ENCODE measurements at places on chromosomes 2 and 18. TPM values are rescaled to one million over a fixed set of nuclear protein-coding genes. Genes with fewer than 3 reads are reported as not detected.

DNA sequence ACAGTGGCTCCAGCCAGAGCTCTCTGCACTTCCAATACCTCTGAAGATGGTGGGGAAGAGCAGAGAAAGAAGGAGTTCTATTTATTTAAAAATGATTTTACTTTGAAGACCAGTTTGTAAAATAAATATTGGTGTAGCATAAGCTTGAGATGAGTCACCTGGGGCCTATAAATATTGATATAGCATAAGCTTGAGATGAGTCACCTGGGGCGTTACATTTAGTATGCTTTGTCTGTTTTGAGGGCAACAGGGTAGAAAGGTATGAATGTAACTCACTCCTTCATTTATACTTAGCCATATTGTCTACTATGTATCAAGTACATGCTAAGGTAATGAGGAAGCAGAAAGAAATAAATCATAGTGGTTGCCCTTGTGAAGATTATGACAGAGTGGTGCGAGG lies 7.7 kb upstream of the SULT1C4 start:
- no peaks in the 10 kb centered on the region for H3K36me3 ChIP-seq
- peaks cover 13% of the 10 kb centered on the region for H3K4me1 ChIP-seq
- no peak overlapping the region for H3K27ac ChIP-seq
- H3K4me3 ChIP-seq = no peak overlapping the region
- no peak for DNase-seq
- no peaks in the 10 kb centered on the region for H3K27me3 ChIP-seq

GRCh38 chr2:191382801-191383200 lies 137.6 kb downstream of the MYO1B start:
- H3K27me3 ChIP-seq = no peaks in the 10 kb centered on the region
- no peaks in the 10 kb centered on the region for H3K4me1 ChIP-seq
- peaks cover 21% of the 10 kb centered on the region for H3K36me3 ChIP-seq

- no peak overlapping the region for H3K27ac ChIP-seq
- H3K4me3 ChIP-seq = no peak overlapping the region
- no peaks in the 10 kb centered on the region for H3K27me3 ChIP-seq
- DNase-seq = no peak
These were observed 48.3 kb upstream of the CAVIN2 start for GRCh38 chr2:191895195-191895594.

Gene CTAGE1
- not detected for total RNA-seq

DNA sequence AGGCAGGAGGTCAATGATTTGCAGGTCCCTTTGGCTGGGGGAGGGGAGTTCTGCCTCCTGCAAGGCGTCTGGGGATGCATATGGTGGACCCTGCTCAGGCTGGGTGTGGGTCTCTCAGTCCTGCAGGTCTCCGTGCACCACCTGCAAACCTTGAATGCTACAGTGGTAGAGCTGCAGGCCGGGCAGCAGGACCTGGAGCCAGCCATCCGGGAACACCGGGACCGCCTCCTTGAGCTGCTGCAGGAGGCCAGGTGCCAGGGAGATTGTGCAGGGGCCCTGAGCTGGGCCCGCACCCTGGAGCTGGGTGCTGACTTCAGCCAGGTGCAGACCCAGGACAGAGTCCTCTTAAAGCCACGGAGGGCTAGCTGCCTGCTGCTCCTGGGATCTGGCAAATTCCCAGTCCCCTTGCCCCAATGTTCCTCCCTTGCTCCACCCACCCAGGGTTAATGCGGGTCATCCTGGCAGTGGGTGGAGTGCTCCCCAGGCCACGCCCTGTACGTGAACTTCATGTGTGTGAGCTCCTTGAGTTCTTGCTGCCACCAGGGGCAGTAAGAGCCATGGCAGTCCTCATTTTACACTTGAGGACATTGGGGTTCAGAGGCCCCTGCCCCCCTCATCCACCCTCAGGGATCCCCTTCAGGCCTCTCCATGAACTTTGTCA lies 3.1 kb downstream of the PROM2 start:
- peak; percentile 65 for DNase-seq
- H3K4me3 ChIP-seq = no peak overlapping the region
- H3K4me1 ChIP-seq = peaks cover 8% of the 10 kb centered on the region
- no peak overlapping the region for H3K27ac ChIP-seq

GRCh38 chr18:5527603-5528002 lies 16.2 kb downstream of the EPB41L3 start:
- no peaks in the 10 kb centered on the region for H3K36me3 ChIP-seq
- no peak overlapping the region for H3K4me3 ChIP-seq

- no peak overlapping the region for H3K4me3 ChIP-seq
- H3K27me3 ChIP-seq = no peaks in the 10 kb centered on the region
- DNase-seq = no peak
- H3K27ac ChIP-seq = no peak overlapping the region
- no peaks in the 10 kb centered on the region for H3K4me1 ChIP-seq
These were observed 121.9 kb downstream of the MCFD2 start for GRCh38 chr2:46793423-46794416.

Gene C2orf76
- total RNA-seq = 5.8 TPM

Gene DUSP19
- 0.97 TPM for total RNA-seq

DNA sequence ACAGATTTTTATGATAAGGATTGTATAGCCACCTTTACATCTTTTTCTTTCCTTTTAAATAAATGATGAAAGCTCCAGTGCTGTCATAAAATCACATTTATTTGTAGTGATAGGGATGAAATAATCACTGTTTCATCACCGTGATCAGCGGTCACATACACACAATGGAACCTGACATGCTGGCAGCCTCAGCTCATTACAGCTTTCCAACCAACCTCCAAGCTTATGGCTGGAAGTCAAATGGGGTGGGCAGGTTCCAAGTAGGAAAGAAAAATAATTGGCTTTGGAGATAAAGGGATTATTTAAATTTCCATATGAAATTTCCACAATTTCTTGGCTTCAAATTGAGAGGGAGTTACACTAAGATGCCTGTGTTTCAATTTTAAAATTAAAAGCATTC lies 251.3 kb downstream of the PLCL1 start:
- DNase-seq = no peak
- no peaks in the 10 kb centered on the region for H3K36me3 ChIP-seq
- H3K27ac ChIP-seq = no peak overlapping the region

DNA sequence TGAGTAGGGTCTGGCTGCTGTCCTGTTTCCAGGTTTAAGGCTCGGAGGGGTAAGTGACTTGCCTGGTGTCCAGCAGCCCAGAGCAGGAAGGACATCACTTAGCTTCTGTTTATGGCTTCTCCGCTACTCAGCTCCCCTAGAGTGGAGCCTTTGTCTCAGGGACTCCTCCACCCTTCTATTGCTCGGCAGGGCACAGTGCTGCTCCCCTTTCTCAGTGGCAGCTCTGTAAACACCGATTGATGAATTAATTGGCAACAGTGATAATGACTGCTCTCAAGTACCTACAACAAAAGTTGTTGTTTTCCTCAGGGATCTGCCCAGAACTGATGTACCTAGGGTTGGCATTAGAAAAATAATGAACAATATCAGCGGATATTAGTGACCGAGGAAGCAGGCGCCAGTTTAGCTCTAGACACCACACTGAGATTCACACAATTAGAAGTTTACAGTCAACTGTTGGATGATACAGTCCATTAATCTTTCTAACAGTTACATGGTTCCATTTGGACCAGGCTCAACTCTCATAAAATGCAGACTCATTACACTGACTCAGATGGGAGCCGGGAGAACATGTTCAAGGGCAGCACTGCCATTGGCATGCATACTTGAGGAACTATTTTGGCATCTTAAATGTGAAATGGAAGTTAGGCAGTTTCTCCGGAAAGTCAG lies 265.7 kb downstream of the MTX2 start:
- no peak overlapping the region for H3K27ac ChIP-seq
- no peaks in the 10 kb centered on the region for H3K4me1 ChIP-seq
- no peak for DNase-seq
- H3K27me3 ChIP-seq = no peaks in the 10 kb centered on the region

DNA sequence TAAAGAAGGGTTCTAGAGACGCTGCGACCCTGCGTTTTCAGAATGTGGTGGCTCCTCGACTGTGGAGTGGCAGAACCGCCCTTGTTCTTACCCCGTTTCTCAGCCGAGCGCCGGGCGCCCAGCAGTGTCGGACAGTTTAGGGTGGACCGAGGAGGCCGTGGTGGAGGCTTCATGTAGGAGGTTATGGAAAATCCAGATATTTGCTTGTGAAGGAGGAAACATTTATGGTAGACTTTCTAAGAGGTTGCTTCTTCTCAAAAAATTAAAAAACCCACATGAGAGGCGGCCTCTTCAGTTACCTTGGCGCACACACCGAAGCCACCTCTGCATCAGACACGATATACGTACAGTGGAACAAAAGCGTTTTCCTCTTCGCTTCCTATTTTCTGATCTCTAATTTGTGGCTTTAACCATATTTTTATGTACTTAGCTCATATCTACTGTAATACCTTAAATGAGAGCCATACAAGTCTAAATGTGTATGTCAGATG lies 120.8 kb downstream of the NFATC1 start:
- DNase-seq = no peak
- H3K4me1 ChIP-seq = no peaks in the 10 kb centered on the region
- no peak overlapping the region for H3K4me3 ChIP-seq
- no peak overlapping the region for H3K27ac ChIP-seq

GRCh38 chr2:199207011-199207410 lies 250.7 kb downstream of the SATB2 start:
- no peak overlapping the region for H3K27ac ChIP-seq
- DNase-seq = no peak
- no peaks in the 10 kb centered on the region for H3K27me3 ChIP-seq
- no peaks in the 10 kb centered on the region for H3K36me3 ChIP-seq
- no peaks in the 10 kb centered on the region for H3K4me1 ChIP-seq
- H3K4me3 ChIP-seq = no peak overlapping the region

Gene C2orf80
- not detected for total RNA-seq

- H3K4me1 ChIP-seq = peaks cover 13% of the 10 kb centered on the region
- peak within 1 kb of the TSS; percentile 65 for H3K4me3 ChIP-seq
- no peak within 1 kb of the TSS for H3K27ac ChIP-seq
- DNase-seq = peak; percentile 55
- H3K36me3 ChIP-seq = no peaks in the 10 kb centered on the region
- H3K27me3 ChIP-seq = peaks cover 31% of the 10 kb centered on the region
These were observed at the start of gene VAMP5 for GRCh38 chr2:85584354-85584856. TSS of gene VAMP5 (plus strand) at chr2:85584431. CDS start at chr2:85584491, 60 bp downstream.

Gene ITGB1BP1
- total RNA-seq = 29.1 TPM

Gene RAB6C
- not detected for total RNA-seq

GRCh38 chr2:71690876-71691475 lies 237.6 kb downstream of the DYSF start:
- DNase-seq = no peak
- H3K36me3 ChIP-seq = no peaks in the 10 kb centered on the region
- H3K4me3 ChIP-seq = no peak overlapping the region

DNA sequence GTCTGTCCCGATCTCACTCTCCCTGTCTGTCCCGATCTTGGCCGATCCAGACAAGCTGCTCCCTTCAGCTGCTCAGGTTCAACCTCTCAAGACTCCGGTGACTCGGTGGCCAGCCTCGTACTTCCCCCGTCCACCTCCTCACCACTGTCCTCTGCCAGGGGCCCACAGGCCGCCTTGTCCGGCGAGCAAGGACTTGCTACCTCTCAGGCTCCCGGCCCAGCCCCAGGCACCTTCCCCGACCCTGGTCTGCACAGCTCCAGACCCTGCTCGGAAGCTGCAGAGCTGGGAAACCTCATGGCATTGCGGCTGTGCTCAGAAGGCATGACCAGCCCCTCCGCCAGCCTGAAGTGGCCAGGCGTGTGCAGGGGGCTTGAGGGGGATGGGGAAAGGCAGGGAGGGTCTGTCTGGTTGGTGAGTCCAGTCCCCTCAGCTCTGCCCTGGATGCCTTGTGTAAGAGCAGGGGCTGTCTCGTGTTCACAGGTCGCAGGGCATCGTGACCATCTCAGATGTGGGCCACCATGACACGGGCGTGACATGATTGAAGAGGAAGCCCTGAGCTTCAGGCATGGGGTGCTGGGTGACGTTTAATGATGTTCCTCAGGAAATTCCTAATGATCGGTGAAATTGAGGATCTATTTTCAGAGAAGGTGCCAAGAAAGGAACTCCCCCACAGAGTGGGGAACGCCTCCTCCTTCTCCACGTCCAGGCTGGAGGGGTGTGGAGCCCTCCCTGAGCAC lies 121.2 kb upstream of the CTDP1 start:
- no peaks in the 10 kb centered on the region for H3K27me3 ChIP-seq
- no peak for DNase-seq
- H3K27ac ChIP-seq = no peak overlapping the region
- H3K36me3 ChIP-seq = no peaks in the 10 kb centered on the region

GRCh38 chr2:152781175-152781574 lies 62.8 kb downstream of the ARL6IP6 start:
- H3K4me1 ChIP-seq = no peaks in the 10 kb centered on the region
- no peak overlapping the region for H3K27ac ChIP-seq
- H3K36me3 ChIP-seq = no peaks in the 10 kb centered on the region
- no peak overlapping the region for H3K4me3 ChIP-seq
- DNase-seq = no peak
- no peaks in the 10 kb centered on the region for H3K27me3 ChIP-seq

DNA sequence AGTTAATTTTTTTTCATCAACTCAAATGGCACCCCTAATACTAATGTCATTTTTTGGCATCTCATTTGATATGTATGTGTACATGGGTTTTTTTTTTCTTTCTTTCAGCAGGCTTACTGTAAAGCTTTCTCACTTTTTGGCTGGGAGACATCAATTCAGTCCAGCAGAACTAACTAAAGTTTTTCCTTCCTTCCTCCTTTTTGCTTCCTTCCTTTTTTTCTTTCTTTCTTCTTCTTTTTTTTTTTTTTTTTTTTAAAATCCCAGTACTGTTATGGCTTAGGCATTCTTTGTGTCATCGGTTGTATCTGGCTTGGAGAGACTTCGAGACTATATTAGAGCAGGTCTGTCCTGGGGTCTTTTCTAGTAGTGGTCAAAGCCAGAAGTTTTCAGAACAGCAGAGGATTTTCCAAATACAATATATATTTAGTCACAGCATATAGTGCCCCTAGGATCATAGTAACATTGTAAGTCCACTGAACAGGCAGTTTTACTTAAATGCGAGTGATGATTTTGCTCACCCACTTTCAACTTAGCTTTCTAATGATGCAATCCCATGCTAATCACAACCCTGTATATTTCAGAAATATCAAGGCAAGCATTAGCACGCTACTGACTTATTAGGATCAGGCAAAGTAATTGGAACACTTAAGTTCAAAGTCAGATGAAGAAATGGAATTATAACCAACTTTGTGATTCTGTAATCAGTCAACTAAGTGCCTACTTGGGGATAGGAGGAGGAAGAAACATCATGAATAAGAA lies 4.0 kb downstream of the KLHL29 start:
- peaks cover 14% of the 10 kb centered on the region for H3K4me1 ChIP-seq
- H3K27ac ChIP-seq = no peak overlapping the region
- no peak for DNase-seq
- H3K36me3 ChIP-seq = no peaks in the 10 kb centered on the region
- no peak overlapping the region for H3K4me3 ChIP-seq

Gene HOXD8
- total RNA-seq = not detected

Gene MC2R
- not detected for total RNA-seq

Gene TM4SF20
- not detected for total RNA-seq

- H3K36me3 ChIP-seq = no peaks in the 10 kb centered on the region
- no peak overlapping the region for H3K27ac ChIP-seq
- DNase-seq = peak; percentile 24
- H3K4me1 ChIP-seq = peaks cover 35% of the 10 kb centered on the region
These were observed 6.5 kb downstream of the IGFBP5 start for GRCh38 chr2:216688731-216689340.

- peak; percentile 82 for DNase-seq
- H3K4me3 ChIP-seq = no peak overlapping the region
- no peak overlapping the region for H3K27ac ChIP-seq
- no peaks in the 10 kb centered on the region for H3K4me1 ChIP-seq
- H3K36me3 ChIP-seq = no peaks in the 10 kb centered on the region
- no peaks in the 10 kb centered on the region for H3K27me3 ChIP-seq
These were observed 36.6 kb downstream of the COPS8 start for GRCh38 chr2:237122214-237122666.

- H3K36me3 ChIP-seq = no peaks in the 10 kb centered on the region
- no peaks in the 10 kb centered on the region for H3K27me3 ChIP-seq
- no peak overlapping the region for H3K27ac ChIP-seq
- H3K4me1 ChIP-seq = no peaks in the 10 kb centered on the region
- DNase-seq = no peak
These were observed 40.7 kb upstream of the RAB27B start for GRCh38 chr18:54787616-54788015.

Data from GM23338 (cell line).